ENCODE measurements at places on chromosomes 16 and 17.

DNA sequence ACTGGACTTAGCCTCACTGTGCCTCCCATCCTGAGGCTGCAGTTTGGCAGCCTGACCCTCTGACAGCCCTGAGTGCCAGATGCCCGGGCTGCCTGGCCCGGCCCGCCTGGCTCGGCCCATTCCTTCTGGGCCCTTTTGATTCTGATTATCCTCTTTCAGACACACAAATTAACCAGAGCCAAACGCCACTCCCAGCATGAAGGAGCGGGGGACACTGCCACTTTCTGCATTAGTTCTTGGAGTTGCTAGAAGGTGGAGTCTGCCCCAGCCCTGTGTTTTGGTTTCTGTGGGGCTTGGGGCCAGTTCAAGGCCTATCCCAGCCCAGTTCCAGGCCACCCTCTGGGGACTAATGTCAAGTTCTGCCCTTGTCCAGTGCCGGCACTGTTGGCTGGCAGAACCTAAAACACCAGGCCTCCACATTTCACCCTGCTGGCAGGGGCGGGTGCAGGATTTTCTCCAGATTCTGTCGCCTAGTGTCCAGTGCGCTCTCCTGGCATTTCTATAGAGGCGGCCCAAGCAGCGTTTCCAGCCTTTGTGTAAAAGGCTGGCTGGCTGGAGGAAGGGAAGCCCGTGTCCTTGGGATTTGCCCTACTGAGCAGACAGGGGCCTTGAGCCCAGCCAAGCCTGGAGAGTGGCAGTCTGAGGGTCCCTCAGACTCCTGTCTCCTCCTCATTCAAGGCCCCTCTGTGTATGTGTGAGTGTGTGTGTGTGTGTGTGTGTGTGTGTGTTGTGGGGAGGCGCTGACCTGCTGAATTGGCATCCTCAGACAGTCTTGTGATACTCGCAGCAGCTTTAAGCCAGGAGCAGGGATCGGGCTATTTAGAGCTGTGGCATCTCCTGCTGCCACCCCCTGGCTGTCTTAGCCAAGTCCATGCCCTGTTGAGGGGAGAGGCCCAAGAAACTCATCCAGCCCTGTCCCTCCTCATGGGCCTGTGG, 21.4 kb downstream of the PLCD3 start:
- DNase-seq, result no peak

GRCh38 chr16:50316848-50317630, 50.7 kb downstream of the ADCY7 start:
- DNase-seq, result no peak

- DNase-seq, result no peak
These were observed 462.5 kb upstream of the EEF2KMT start for GRCh38 chr16:5560084-5560483.

- DNase-seq, result no peak
These were observed 472.7 kb downstream of the KCNJ2 start for GRCh38 chr17:70642059-70642458.

DNA sequence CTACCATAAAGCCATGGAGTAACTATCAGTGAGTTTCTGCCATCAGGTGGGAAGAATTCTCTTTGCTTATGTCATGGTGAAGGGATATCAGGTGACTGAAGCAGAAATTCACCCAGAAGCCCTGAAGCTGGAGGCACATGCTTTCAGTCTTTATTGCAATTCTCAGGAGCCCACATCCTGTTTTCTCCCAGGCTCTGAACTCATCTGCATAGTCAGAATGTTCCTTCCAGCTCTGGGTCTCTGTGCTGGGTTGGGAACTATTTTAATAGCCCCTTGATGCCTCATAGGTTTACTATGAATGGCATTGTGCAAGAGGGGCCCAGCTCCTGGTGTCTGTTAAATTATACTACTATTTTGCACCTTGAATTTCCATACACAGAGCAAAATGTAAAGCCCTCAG, 198.4 kb upstream of the SOX9 start:
- DNase-seq, result no peak

- peak; percentile 43 for DNase-seq
These were observed 34.7 kb downstream of the MYO18A start for GRCh38 chr17:29145289-29146073.

DNA sequence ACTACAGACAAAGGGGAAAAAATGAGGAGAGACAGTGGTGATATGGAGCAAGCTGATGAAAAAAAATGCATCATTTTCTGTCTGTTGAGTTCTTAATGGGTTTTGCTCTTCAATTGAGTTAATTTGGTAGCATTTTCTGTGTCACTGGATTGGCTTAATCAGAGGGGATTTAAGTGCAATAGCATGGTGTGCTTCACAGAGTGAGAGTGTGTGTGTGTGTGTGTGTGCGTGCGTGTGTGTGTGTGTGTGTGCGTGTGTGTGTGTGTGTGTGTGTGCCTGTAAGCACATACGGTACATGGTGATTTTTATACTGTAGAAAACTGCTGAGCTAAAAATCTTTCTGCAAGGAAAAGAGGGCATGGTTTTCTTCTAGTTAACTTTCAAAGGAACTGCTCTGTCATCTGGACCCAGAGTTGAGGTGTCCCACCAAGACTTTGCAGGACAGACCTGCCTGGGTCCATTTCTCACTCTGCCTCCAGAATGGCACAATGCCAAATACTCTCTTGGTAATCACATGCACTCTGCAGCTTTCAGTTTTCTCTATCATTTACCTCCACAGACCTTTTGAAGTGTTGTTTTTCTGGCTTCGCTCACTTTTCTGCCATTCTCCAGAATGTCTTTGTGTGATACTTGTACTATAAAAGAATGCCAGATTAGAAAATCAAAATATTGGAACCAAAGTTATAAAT, 952.6 kb upstream of the SOX9 start:
- no peak for DNase-seq

DNA sequence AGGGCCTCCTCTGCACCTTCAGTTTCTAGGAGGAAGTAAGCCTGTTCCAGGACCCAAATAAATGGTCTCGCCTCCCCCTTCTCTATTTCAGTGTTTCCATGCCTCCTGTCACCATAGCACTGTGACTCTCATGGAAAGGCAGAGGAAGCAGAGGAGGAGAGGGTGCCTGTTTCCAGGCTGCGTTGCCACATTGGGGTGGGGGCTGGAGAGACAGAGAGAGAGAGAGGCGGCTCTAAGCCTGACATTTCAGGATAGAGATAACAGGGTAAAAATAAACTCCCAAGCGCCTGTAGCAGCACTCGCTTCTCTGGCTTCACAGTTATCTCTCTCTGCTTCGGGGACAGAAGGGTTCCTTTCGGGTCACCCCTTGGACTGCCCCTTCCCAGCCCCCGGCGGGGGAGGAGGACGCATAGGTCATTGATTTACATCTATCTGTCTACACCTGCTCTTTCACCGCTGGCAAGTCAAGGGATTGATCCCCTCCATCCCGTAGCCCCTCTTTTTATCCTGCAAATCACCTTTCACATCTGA, 71.2 kb upstream of the MRTFB start:
- no peak for DNase-seq

- DNase-seq, result no peak
These were observed 14.8 kb downstream of the TRARG1 start for GRCh38 chr17:1294157-1294717.

DNA sequence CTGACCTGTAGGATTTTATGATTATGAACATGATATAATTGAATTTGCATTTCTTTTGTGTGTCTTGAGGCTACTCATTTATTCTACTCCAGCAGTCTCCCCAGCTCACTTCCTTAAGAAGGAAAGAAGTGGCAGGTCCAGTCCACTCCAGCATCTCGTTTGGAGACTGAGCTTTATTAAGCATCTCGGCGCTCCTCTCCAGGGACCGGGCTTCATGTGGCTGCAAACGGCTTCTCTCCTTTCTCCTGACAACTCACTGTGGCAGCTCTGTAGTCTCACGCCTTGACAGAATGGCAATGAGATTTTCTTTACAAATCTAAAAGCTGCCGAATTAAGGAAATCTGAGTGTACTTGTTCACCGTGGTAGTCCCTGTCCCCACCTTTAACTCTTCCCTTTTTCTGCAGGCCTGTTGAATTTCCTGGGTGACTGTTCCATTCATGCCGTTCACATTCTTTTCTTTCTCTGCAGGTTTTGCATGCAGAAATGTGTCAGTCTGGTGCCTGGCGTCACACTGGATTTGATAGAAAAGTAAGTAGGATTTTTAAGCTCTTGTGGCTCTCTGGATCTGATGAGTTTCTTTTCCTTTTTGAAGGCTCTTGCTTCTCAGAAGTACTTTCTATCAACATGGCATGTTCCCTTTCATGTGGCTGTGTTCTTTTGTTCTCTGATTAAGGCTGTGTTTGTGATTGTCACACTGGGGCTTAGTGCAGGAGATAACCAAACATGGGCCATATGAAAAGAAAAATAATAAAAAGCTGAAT, 200.5 kb upstream of the CHMP6 start:
- no peak for DNase-seq

GRCh38 chr17:77400445-77400870, 259.7 kb downstream of the SEC14L1 start:
- peak; percentile 69 for DNase-seq

GRCh38 chr16:46428108-46429061, 192.8 kb downstream of the SHCBP1 start:
- no peak for DNase-seq

DNA sequence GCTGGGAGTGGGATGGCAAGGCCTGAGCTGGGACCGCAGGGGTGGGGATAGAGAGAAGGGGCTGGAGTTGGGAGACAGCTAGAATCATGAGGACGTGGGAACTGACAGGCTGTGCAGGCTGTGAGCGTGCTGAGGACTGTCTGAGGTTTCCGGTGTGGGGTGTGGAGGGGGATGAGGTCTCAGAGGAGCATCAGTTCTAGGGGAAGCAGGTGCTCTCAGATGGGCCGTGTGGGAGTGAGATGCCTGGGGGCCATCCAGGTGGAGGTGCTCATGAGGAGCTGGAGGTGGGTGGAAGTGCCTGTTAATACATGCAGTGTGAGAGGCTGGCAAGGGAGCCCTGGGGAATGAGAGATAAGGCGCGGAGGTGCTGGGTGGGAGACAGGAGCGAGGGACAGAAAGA, 27.2 kb downstream of the HASPIN start:
- no peak for DNase-seq

DNA sequence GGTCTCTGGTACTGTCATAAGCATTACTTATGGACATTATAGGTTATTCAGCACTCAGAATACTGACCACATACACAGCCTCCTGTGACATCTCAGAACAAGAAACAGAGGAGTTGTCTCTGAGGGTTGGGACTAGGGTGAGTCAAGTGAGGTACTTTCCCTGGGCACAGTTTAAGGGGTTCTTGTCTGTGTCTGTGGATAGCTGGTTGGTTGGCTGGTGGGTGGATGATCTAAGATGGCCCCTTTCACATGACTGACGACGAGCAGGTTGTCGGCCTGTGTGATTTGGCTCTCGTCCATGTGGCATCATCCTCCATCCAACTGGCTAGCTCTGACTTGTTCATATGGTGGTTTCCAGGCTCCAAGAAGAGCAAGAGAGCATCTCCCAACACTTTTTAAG, 163.9 kb downstream of the PRKCB start:
- no peak for DNase-seq

GRCh38 chr17:28151001-28151400, 108.5 kb downstream of the NLK start:
- DNase-seq, result peak; percentile 26

- DNase-seq, result no peak
These were observed 4.3 kb upstream of the SLFN11 start for GRCh38 chr17:35377706-35378105.

DNA sequence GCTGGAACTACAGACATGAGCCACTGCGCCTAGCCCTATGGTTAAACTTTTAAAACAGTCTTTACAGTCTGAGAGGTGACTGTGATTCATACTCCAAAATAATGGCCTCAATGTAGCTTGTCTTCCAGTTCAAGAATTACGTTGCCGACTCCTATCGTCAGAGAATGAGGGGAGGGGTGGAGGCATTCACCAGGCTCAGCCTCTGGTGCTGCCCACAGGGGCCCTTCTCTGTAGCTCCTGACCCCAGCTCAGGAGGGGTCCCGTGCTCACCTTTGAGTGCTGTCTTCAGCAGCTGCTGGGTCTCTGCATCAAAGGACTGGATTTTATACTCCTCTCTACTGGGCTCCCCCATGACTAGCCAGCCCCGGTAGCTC, 1.2 kb downstream of the MIF4GD start:
- DNase-seq, result no peak

- no peak for DNase-seq
These were observed 14.9 kb downstream of the MYBBP1A start for GRCh38 chr17:4540224-4540651.

DNA sequence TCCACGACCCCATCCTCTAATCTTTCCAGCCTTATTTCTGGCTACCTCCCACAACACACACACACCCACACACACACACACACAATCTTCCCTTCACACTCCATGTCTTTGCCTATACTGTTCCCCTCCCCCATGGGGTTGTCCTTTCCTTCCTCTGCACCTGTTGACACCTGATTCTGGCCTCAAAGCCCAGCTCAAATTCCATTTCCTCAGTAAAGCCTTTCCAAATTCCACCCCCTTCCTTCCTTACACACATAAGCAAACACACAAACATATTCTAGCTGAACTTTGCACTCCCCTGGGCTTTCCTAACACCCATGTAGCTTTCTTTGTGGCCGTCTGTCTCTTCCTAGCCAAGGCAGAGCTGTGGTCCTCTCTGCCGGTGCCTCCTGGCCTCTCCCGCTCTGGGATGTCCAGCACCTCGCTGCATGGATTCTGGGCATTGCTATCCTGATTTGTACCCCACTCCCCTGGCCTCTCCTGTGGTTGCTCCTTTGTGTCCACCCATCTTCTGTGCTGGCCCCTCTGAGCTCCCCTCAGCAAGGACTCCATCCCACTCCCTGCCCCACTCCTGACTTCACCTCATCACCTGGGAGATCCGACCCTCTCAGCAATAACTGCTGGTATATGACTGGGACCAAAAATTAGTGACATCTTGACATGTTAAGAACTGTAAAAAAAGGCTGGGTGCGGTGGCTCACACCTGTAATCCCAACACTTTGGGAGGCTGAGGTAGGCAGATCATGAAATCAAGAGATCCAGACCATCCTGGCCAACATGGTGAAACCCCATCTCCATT, 8.4 kb upstream of the SRCIN1 start:
- DNase-seq, result no peak

Data from NCI-H2171 (cell line).